Right lung (tissue), 10 donors: ENCODE measurements at places on chromosomes 6 and 20. TPM values are rescaled to one million over a fixed set of nuclear protein-coding genes. Genes with fewer than 3 reads are reported as not detected.

GRCh38 chr6:143708889-143709288, 31.1 kb downstream of the PHACTR2 start:
- DNase-seq: no peak

GRCh38 chr6:22071270-22072041, 225.4 kb downstream of the PRL start:
- peak; percentile 70 for DNase-seq

- no peak for DNase-seq
Observed at GRCh38 chr20:59948212-59948611, 8.0 kb downstream of the FAM217B start.

DNA sequence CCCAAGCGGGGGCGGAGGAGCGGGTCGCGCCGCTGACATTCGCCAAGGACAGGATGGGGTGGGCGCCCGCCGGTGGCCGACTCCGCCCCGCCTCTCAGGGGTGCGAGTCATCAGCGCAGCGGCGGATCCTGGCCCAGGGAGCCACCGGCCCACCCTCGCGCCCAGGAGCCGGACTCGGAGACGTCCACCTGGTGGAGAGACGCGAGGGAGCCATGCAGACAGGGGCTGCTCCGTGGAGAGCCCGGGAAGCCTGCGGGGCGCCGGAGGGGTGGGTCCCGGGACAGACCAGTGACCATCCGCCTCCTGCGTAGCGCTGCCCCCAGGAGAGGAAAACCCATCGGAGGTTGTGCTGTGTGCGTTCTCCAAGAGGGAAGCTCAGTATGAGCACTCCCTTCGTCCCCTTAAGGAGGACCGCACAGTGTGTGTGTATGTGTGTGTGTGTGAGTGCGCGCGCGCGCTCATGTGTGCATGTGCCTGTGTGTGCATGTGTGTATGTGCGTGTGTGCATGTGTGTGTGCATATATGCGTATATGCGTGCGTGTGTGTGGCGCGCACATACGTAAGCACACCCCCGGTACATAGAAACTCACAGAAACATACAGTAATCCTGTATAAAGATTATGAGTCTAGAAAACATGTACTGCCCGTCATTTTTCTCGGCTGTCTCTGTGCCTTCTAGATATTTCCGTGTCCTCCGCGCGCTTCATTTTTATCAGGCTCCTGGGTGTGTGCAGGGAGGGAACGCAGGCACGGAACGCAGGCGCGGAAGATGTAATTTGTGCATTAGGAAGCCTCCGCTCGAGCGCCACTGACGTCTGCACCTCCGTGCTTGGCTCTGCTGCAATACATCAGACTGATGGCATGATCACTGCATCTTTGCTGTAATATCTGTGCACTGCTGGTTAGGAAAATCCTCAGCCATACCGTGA, 158.9 kb downstream of the TBXT start:
- no peak for DNase-seq

DNA sequence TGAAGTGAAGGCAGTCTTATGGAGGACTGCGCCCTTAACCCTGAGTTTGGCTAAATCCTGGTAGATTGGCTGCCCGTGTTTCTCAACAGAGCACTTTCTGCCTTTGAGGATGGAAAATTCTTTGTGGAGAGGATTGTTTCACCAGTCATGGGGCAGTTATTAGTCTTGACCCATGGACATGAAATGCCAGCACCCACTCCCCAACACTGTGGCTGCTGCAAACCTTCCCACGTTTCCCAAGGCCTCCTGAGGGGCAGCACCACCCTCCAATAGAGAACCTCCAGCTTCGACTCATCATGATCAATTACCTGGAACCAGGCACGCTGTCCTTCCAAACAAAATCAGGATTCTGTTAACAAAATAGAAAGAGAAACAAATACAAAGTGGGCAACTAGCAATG, 117.8 kb downstream of the PXDC1 start:
- DNase-seq: no peak

DNA sequence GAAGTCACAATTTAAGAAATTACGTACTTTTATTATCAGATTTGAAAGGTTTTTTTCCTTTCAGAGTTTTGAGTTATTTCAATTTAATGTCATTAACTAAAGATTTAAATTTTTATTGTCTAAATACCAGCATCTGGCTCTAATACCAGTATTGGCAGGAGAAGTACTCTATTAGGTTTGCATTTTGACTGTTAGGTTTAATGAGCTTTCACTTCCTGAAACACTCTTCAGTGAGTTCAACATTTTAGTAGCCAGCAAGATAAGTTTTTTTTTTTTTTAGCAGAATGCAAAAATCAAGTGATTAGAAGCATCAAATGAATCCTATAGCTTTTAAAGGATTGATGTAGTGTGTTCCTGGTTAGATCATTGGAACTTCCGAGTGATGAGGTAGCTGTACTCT, 34.0 kb upstream of the SCGN start:
- DNase-seq: no peak

GJE1 gene
- not detected for polyA plus RNA-seq

DNA sequence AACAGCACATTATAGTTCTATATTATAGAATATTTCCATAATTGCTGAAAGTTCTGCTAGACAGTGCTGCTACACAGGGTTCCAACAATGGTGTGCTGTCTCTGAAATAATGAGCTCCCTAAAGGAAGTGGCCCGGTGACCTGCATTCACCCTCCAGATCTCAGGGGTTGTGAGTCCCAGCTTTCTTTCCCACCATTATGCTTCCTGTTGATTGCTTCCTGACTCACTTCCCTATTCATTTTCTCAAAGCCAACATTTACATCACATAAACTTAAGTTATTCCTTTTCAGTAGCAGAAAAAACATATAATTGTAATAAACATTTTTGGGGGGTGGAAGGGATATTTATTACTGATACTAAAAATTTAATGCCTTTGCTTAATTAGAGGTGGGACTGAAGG, 12.9 kb upstream of the CCN6 start:
- no peak for DNase-seq

DNA sequence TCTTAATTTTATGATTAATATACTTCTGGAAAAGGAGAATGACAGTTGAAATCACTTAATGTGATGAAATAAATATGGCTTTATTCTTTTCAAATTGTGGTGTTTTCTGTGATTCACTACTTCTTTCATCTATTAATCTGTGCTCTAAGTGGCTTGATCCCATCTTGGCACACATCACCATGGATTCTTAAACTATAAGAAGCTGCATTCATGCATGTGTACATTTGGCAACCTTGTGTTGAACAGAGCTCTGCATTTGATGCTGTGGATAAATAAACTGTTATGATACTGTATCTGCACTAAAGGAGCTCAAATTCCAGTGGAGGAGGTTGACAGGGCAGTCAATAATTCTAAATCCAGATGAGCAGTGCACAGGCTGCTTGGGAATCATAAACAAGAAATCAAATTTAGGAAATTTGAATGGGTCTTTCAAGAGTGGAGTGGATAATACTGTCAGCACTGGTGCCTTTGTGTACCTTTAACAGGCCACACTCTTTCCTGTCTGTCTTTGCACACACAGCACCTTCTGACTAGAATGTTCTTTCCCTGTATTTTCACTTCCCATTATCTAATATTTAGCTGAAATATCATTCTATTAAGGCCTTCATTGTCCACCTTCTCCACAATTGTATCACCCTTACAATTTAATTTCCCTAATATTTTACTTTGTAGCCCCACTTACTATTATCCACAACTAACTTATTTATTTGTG, 252.9 kb downstream of the GRM1 start:
- DNase-seq: no peak

DNA sequence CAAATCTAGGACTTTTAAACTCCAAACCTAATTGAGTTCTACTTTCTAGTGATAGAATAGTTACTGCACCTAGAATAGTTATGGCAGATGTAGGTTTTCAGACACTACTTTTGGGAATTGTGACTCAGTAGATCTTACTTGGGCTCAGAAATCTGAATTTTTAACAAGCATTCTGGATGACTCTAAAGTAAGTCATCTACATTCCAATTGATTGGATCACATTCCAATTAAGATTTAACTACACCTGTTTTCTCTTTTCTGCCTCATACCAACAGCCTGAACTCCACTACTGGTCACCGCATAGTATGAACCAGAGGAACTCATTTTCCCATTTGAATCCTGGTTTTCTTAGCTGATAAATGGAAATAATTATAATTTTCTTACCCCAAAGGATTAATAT, 49.5 kb upstream of the TFAP2D start:
- DNase-seq: no peak

AGER gene
- 78.8 TPM for polyA plus RNA-seq

- DNase-seq: no peak
Observed at GRCh38 chr6:22043284-22043962, 253.4 kb downstream of the PRL start.

DNA sequence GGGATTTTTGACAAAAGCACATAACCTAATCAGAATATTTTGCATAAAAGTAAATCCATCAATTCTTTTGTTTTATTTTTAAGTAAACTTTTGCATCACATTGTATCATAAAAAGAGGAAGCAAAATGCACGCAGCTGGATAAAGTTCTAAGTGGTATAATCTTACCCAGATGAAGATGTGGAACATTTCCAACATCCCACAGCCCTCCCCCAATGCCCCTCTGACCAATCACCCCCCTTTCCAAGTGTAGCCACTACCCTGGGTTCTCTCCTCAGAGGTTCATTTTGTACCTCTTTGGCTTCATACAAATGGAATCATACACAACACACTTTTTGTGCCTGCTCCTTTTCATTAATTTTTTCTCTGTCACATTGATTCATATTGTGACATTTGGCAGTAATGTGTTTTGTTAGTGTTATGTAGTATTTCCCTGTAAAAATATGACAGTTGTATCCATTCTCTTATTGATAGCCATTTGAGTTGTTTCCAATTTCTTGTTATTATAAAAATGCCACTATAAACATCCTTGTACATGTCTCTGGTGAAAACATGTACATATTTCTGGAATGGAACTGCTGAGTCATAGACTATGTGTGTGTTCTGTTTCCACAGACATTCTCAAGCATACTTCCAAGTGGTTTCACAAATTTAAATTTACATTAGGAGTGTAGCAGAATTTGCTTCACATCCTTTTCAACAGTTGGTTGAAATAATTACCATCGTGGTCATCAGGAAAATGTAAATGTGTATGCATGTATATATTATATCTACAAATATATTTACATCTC, 92.9 kb upstream of the SYNDIG1 start:
- peak; percentile 46 for DNase-seq
